ENCODE measurements at places on chromosomes 5 and 9.

- DNase-seq = no peak
Measured at GRCh38 chr5:13510616-13511015, 433.9 kb downstream of the DNAH5 start.

- DNase-seq = peak; percentile 68
Measured at GRCh38 chr9:111661150-111661801, at the start of gene GNG10. GNG10 (plus strand) TSS chr9:111661605; CDS start chr9:111661635, 30 bp downstream.

- no peak for DNase-seq
Measured at GRCh38 chr5:168801567-168801966, 222.4 kb upstream of the PANK3 start.

DNA sequence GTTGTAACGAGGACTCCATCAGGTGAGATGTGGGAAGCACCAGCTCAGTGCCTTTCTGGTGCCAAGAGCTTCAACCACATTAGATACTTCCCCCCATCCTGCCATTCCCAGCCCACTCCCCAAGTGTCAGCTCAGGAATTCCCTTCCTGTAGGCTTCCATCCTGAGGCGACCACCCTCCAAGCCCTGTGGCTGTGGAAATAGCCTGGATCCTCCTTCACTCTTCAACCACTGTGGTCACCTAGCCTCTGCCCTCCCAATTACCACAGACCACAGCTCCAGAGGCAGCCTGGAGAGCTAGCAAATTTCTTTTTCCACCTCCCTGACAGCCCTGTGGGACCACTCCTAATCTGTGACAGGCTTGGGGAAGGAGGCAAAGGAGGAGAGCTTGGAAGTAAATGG is 219.8 kb upstream of the MAP3K1 start:
- peak; percentile 22 for DNase-seq

- no peak for DNase-seq
Measured at GRCh38 chr5:102581011-102581410, 82.2 kb upstream of the SLCO6A1 start.

GRCh38 chr9:89012294-89013042 is 21.2 kb downstream of the S1PR3 start:
- no peak for DNase-seq

- peak; percentile 22 for DNase-seq
Measured at GRCh38 chr9:116090030-116090770, 63.4 kb upstream of the PAPPA start.

DNA sequence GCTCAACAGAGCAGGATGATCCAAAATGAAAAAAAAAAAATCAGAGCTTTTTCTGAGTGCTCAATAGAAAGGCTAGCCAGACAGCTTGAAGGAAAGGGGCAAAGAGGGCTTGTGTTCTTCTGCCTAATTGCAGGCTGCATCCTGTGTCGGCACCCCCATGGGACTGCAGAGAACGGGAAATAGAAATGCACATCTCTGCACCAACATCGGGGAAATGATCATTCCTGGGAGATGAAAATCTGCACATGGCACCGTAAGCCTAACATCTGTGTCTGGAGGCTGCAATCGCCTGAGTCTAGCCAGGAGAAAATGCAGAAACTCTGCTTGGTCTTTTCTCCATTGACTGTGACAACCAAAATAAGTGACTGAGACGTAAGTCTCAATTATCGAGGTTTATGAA is 243.9 kb downstream of the ICE1 start:
- no peak for DNase-seq

- no peak for DNase-seq
Measured at GRCh38 chr5:173633304-173633703, 16.9 kb upstream of the BOD1 start.

- no peak for DNase-seq
Measured at GRCh38 chr5:165405340-165405739, 1899.9 kb downstream of the MAT2B start.

- peak; percentile 82 for DNase-seq
Measured at GRCh38 chr9:134642385-134643181, 980 bp downstream of the COL5A1 start.

- no peak for DNase-seq
Measured at GRCh38 chr5:175854231-175855040, 16.9 kb upstream of the CPLX2 start.

DNA sequence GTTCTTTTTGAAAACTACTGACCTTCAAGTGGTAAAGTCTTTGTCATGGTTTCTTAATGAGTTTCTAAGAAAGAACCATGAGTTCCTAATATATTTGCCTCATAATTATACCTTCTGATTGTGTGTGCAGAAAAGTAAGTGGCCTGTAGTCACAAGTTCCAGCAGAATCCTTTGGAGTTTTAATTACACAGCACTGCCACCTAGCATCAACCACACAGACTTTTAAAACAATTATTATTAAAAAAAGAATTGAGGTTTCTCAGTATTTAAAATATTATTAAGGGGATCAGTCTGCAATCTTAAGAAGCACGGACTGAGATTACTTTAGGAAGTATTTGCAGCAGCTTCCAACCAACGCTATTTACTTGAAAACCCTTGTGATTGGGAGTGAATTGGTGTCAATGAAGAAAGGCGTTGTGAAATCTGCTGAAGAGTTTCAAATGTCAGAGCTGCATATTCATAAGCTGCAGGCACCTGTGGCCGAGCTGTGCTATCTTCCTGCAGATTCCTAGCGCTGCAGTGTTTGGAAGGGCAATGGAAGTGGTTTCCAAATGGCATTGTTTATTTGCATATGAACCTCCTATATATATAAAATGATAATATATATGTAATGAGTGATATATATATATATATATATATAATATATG is 1074.2 kb upstream of the WWC1 start:
- no peak for DNase-seq

DNA sequence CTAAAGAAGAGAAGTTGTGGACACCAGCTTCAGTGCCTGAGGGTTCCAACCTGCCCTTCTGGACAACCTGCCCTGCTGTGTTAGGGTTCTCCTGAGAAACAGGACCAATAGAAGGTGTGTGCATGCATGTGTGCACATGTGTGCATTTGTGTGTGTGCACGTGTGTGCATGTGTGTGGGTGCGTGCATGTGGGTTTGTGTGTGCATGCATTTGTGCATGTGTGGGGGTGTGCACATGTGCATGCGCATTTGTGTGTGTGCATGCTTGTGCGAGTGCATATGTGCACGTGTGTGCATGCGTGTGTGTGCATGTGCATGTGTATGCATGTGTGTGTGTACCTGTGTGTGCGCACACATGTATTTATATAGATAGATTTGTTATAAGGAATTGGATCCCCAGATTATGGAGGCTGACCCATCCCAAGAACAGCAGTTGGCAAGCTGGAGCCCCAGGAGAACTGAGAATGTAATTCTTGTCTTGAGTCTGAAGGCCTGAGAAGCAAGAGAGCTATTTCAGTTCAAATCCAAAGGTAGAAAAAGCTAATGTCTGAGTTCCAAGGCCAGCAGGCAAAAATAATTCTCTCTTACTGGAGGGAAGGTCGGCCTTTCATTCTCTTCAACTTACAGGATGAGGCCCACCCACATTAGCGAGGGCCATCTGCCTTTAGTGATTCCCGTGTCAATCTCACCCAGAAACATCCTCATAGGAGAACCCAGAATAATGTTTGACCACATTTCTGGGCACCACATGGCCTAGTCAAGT is 62.9 kb upstream of the SYNPO start:
- no peak for DNase-seq

GRCh38 chr5:37814699-37815098 is 25.1 kb downstream of the GDNF start:
- peak; percentile 98 for DNase-seq

DNA sequence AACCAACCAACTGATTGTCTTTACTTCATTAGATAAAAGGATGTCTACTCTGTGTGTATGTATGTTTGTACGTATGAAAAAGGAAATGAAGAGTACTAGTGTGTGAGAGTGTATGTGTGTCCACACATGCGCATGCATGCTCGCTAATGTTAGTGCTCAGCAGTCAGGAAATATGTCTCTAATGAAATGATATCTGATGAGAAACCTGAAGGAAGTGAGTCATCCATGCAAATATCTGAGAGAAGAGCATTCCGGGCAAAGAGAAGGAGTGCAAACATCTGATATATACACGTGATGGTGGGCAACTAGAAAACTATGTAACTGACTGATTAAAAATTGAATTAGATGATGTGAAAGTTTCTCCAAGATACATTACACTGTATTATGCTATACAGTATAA is 29.6 kb upstream of the UGCG start:
- DNase-seq = peak; percentile 86

DNA sequence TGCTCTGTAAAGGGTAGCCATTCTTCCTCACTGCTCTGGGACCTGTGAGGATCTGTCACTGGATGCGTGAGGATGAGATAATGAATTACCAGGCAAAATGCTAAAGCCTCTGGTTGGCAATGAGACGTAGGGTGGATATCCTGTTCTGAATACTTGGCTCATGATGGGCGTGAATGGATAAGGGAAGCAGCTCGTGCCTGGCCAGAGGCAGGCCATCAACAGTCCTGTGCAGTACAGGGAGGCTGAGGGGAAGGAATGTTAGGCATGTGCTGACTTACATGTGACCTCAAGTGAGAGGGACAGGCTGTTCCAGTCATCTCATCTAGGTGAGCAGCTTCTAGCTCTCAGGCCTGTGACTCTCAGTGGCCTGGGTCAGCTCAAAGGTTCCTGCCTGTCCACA is 172.8 kb downstream of the CARTPT start:
- DNase-seq = peak; percentile 64

DNA sequence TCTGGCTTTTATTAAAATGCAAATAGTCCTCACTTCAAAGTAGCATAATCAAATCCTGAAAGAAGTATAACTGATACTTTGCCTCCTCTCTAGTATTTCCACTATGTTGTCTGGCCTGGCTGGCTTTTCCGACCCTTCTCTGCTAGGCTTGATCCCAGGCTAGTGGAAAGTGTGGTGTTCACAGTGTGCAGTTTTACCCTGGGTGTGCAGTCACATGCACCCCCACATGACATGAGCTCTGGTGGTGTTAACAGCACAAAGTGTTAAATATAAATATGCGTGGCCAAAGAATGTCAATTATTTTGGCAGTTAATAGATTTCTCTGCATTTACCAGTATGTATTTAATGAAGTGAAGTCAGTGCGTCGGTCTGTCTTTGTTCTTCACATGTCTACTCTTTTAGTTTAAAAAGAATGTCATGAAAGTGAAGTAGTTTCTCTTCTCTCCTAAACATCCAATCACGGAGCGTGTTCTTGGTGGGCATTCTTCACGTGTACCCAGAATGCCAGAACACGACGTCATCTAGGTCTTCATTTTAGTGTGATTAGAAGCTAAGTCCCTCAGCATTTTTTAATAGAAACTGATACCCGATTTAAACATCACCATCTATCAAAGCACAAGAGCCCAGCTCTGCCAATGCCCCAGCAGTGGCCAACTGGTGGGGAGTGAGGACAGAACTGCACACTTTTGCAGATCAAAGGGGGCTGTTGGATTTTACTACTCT is 286.4 kb downstream of the FANCC start:
- no peak for DNase-seq

GRCh38 chr5:1380011-1380817 is 35.3 kb upstream of the CLPTM1L start:
- no peak for DNase-seq

GRCh38 chr5:85716344-85717202 is 901.2 kb upstream of the COX7C start:
- DNase-seq = no peak

GRCh38 chr5:53971551-53971950 is 338.8 kb downstream of the ARL15 start:
- DNase-seq = no peak

DNA sequence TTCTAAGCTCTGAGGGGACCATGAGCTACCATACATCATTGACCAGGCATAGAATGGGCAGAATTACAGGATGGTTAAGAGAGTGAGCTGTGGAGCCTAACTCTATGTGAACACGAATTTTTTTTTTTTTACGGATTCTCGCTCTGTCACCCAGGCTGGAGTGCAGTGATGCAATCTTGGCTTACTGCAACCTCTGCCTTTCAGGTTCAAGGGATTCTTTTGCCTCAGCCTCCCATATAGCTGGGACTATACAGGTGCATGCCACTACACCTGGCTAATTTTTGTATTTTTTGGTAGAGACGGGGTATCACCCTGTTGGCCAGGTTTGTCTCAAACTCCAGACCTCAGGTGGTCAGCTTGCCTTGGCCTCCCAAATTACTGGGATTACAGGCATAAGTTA is 72.8 kb upstream of the PCAT7 start:
- DNase-seq = no peak

GRCh38 chr5:145129797-145130196 is 705.3 kb downstream of the PRELID2 start:
- DNase-seq = no peak

GRCh38 chr5:89233462-89233861 is 350.5 kb upstream of the MEF2C start:
- DNase-seq = no peak

GRCh38 chr9:21266733-21267484 is 27.1 kb upstream of the IFNA14 start:
- no peak for DNase-seq

- DNase-seq = no peak
Measured at GRCh38 chr5:54969856-54970828, 15.3 kb downstream of the ESM1 start.

- no peak for DNase-seq
Measured at GRCh38 chr5:62902126-62902525, 323.5 kb downstream of the LRRC70 start.

GRCh38 chr5:150410524-150411244 is 2.0 kb downstream of the CD74 start:
- peak; percentile 42 for DNase-seq

DNA sequence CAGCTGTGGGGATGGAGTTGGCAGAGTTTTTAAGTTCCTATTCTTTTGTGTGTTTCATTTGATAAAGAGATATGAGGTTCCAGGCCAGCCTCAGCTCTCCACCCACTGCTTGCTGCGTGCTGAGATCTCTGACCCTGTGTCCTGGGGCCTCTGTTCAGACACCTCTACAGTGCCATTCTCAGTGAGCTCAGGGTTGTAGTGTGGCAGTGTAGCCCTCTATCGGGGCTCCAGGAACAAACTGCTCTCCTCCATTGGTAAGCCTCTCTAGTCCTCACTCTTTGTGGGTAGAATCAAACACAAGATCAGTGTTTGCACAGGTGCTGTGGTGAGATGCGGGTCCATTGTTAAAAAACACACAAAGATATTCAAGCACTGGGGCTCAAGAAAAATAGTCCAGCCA is 386.6 kb upstream of the RPS23 start:
- DNase-seq = no peak

DNA sequence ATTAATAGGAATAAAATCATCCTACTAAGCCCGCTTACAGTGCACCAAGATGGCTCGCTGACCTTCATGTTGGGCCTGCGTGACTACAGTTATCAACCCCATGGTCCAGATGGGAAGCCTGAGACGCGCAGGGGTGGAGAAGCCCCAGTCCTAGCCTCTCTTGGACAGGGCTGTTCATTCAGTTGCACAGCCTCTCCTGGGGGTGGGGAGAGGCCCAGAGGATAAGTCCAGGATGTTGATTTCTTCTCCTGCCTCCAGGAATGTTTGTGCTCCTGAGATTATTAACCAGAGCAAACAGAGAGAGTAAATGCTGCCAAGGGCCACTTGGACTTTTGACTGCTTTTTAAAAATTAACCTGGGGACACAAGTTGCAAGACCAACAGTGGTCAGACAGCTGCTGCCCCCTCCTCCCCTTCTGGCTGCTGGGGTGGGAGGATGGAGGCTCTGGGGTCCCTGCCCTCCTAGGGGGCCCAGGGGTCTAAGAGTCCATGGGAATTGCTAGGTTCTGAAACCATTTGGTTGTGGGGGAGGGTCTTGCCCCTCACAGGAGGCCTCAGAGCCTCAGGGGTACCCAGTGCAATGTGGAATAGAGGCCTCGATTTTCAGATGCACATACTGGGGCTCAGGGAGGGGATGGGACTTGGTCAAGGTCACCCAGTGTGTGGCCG is 2.8 kb upstream of the AMBP start:
- DNase-seq = no peak
